ENCODE measurements at places on chromosomes 16 and 17. TPM values are rescaled to one million over a fixed set of nuclear protein-coding genes. Genes with fewer than 3 reads are reported as not detected.

DNA sequence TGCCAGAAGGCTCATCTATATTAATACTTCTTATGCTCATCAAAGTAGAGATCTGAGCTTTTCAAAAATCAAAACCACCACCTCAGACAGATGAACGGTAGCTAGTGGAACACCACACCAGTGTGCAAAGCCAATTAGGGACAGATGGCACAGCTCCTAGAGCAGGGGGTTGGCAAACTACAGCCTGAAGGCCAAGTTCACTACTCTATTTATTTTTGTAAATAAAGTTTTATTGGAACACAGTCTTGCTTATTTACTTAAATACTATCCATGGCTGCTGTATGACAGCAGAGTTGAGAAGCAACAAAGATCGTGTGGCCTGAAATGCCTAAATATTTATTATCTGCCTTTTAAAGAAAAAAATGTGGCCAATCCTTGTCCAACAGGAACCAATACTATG is 56.8 kb downstream of the AMFR start:
- no peak for DNase-seq

GRCh38 chr16:31527734-31528274 is at the start of gene AHSP:
TSS of gene AHSP (plus strand) at chr16:31527900. CDS start at chr16:31528140, 240 bp downstream.
- DNase-seq: no peak

DNA sequence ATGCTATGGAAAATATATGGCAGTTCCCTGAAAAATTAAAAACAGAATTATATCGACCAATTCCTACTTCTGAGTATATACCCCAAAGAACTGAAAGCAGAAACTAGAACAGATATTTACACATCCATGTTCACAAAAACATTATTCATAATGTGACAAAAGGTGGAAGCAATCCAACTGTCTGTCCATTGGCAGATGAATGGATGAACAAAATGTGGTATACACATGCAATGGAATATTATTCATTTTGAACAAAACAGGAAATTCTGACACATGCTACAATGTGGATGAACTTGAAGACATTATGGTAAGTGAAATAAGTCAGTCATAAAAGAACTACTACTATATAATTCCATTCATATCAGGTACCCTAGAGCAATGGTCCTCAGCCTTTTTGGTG is 263.5 kb upstream of the AXIN2 start:
- no peak for DNase-seq

HOXB4 gene
- total RNA-seq: 4.8 TPM

Data from myocyte (in vitro differentiated cells).